ENCODE measurements at places on chromosomes 1 and 21. TPM values are rescaled to one million over a fixed set of nuclear protein-coding genes. Genes with fewer than 3 reads are reported as not detected.

GBP7 gene
- not detected for total RNA-seq

SDCCAG8 gene
- 23.8 TPM for total RNA-seq

RAB3B gene
- not detected for total RNA-seq

DCAF8 gene
- 98.5 TPM for total RNA-seq

MMEL1 gene
- 0.47 TPM for total RNA-seq

LCE1C gene
- not detected for total RNA-seq

GRCh38 chr1:171985639-171986038 lies 144.3 kb downstream of the DNM3 start:
- no peak for DNase-seq

DNA sequence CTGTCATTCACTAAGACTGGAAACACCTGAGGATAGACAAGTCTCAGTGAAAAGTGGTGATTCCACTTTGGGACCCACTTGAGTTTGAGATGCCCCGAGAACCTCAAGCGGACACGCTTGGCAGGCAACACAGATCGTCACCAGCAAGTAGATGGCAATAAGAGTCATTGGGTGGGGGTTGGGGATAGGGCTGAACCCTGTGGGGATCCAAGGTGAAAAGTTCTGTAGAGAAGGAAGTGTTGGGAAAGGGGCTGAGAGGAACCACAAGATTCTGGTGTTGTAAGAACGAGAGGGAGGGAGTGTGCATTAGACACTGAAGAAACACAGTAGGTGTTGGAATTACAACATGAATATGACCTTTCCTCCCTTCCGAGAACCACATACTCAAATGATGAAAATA lies 45.4 kb upstream of the TDRD10 start:
- DNase-seq = no peak

- DNase-seq = no peak
Observed at GRCh38 chr1:207362962-207363860, 41.7 kb downstream of the CD55 start.

DNA sequence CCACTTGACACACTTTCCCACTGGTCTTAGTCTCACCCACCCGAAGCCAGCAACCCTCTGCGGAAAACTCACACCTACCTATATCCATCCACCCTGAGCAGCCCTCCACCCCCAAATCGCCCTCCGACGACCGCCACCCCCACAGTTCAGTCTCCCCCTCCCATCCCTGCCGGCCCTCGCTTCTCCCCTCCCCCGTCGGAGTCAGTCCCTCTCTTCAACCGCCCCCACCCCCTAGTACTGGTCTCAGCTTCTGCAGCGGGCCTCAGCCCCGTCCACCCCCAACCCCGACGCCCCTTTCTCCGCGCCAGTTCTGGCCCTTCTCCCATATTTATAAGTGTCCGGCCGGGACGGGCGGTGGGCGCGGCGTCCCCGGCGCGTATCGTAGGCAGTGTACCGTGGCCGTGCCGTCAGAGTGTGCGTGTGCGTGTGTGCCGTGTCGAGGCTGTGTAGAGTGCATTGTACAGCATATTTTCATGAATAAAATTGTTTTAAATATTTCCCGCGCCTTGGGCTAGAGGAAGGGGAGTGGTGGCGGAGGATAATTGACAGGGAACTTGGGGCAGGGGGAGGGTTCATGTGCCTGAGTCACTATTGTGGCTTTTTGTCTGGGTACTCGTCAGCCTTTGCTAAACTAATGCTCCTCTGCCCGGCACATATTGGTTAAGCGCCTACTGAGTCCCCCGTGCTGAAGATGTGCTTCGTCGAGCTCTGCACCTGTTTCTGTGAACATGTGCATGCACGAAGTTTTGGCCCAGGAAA lies 22.0 kb downstream of the FOXO6 start:
- no peak for DNase-seq

DNA sequence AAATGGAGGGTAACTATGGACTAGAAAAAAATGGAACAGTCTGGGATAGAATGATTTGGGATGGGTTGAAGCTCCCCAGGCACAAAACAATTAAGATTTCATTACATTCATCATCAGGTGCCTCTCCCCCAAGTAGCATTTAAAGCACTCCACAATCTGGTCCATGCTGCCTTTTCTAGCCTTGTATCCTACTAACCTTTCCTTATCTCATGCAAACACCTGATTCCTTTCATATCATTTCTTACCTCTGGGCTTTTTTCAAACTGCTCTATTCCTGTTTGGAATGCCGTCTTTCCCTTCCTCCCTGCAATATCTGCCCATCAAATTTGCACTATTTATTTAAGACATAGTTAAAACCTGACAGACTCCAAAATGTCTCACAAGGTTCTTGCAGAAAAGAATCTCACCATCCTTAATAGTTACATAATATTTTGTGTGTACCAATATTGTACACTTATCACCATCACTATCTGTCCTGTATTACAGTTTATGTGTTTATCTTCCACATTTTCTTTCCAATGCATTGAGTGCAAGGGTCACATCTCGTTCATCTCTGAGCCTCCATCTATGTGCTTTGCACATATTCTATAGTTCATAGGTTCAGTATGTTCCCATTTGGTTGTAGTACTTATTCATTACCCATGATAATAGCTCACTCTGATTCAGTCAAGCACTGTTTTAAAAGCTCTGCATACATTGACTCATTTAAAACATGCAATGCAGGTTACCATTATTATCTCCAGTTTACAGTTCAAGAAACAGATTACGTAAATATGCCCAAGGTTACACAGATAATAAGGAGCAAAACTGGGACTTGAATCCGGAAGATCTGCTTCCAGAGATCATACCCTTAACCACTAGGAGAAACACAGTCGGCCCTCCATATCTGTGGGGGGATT lies 16.1 kb upstream of the SHCBP1L start:
- no peak for DNase-seq

GRCh38 chr1:84152649-84153056 lies 8.6 kb downstream of the PRKACB start:
- no peak for DNase-seq

DNA sequence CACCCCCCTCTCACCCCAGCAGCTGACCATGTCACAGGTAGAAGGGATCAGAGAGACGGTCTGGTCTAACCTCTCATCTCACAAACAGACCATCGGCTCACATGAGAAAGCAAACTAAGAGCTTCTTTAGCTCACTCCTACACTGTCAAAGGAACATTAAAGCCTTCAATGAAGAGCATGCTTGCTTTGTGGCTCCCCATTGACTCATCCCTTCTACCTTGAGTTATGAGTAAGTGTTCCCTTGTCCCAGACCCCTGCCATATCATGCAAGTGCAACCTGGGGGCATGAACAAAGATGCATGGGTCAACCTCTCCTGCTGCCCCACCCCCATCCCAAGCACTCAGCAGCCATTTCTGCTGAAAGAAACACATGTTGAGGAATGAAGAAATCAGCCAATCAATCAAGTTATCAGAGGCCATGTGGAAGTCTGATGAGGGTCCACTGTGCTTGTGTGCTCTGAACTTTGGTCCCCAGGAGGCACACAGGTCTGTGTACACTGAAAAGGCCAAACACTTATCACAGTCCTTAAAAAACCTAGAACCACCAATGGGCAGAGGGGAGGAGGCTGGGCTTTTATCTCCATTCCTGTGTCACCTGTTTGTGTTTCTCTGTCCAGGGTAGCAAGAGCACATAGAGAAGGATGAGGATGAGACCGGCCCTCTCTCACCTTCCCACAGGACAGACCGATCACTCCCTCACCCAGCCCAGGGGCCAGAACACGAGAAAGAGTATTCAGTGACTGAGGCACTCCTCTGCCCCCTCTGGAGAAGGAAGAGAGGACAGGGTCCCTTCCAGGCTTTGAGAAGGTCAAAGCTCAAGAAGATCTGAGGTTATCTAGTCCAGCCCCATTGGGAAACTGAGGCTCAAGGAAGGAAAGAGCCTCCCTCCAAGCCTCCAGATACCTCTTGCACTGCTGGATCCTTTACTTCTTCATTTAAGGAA lies 9.5 kb downstream of the ETNK2 start:
- DNase-seq = no peak

DNA sequence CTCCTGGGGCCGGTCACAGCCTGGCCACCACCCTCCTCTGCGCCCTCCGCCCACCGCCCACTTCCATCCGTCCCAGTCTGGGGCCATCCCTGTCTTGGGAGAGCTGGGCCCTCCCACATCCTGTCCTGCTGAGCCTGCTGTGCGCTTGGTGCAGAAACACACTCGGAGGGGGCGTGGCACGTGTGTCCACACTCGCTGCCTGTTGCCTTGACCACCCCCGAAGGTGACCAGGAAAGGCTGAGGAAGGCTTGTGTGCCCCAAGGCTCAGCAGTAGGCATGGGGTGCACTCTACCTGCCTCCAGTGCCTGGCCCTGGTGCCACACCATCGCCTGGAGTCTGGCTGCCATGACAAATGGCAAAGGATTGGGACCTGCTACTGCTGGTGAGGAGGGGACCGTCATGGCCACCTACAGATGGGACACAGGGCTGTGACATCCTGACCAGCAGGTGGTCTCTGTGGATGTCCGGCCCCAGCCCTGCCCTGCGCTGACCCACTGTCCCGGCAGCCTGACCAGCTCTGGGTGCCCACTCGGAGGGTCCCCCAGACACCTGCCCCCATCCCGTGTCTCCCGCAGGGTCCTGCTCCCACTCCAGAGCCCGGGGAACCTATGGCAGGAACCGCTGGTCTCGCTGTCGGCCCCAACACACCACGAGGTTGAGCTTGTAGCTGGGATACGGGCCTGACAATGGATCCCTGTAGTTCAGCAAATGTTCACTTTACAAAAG lies 23.2 kb upstream of the PTTG1IP start:
- no peak for DNase-seq

- peak; percentile 18 for DNase-seq
Observed at GRCh38 chr1:22119626-22120468, 23.1 kb downstream of the WNT4 start.

DNA sequence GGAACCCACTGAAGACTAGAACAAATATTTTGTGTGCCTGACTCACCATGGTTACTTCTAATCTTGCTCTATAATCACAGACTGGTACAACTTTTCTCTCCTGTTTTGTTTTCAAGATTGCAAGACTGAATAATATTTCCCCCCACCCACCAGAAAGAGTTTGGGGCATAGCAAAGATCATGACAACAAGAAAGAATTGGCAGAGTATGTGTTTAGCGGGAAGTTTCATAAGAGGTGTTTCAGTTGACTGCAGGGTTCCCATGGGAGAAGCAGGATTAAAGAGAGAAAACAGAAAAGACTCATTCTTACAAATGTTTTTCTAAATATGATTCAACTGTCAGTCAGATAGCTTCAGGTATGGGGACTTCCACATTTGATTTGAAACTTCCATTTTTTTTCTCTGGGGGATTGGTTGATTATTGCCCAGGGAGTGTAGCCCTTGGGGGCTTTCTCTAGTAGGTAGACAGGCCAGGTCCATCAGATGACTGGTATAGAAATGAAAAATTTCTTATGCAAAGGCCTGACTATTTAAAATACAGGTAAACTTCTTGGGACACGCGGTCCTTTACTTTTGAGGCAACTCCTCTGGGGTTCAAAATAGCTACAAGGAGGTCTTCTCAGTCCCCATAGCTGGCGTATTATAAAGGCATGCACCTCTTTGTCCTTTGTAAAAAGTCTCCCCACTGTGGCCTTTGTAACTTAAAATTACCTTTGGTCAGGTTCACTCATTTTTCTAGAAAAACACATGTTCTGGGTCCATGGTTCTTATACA lies 13.9 kb downstream of the OR14I1 start:
- no peak for DNase-seq

DNA sequence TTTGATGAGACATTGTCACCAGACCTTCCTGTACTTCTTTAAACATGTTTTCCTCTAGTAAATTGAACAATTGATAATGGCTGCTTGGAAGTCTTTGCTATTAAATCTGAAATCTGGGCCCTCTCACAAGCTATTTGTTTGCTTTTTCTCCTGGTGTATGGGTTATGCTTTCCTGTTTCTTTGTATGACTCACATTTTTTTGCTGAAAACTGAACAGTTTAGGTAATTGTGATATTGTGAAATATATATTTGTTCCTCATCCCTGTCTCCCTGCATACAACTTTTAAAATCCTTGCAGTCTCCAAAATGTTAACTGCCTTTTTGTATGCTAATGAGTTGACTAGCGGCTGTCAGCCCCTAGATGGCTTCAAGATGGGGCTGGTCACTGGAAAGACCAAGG lies 61.6 kb downstream of the MAP3K21 start:
- DNase-seq = no peak

DNA sequence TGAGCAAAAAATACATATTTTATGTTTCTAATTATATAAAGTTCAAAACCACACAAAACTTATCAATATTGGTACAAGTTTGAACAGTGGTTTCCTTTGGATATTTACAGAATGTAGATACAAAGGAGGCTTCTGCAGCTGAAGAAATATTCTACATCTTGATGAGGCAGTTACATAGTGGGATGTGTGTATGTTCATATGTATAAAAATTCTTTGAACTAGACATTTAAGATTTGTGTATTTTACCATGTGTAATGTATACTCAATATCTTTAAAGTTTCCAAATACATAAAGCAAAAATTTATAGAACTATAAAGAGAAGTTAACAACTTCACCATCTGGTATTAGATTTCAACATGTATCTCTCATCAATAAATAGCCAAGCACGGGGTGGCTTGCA lies 80.7 kb upstream of the TNFSF4 start:
- no peak for DNase-seq

DNA sequence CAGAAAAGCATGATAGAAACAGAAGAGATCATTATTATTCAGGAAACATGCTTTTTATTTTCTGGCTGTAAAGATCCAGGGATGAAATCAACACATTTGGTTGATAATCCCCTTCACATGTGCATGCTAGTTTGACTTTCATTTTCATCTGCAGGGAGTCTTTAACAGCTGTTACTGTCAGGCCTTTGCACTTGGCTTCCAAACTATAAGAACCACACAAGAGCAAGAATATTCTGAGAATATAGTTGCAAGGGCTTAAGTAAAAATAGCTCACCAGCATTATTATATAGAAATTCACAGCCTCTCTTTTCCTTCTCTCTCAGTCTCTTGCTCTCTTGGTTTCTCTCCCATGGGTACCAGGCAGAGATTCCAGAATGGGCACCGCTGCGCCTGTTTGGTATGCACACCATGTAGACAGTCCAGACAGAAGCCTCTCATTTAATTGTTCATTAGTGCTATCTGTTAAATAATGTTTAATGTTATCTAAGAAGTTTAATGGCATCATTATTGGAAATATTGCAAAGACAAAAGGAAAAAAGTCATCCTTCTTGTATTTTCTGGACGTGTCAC lies 622.3 kb upstream of the PLXNA2 start:
- DNase-seq = no peak

- no peak for DNase-seq
Observed at GRCh38 chr1:231395076-231395997, 26.8 kb downstream of the EGLN1 start.

DNA sequence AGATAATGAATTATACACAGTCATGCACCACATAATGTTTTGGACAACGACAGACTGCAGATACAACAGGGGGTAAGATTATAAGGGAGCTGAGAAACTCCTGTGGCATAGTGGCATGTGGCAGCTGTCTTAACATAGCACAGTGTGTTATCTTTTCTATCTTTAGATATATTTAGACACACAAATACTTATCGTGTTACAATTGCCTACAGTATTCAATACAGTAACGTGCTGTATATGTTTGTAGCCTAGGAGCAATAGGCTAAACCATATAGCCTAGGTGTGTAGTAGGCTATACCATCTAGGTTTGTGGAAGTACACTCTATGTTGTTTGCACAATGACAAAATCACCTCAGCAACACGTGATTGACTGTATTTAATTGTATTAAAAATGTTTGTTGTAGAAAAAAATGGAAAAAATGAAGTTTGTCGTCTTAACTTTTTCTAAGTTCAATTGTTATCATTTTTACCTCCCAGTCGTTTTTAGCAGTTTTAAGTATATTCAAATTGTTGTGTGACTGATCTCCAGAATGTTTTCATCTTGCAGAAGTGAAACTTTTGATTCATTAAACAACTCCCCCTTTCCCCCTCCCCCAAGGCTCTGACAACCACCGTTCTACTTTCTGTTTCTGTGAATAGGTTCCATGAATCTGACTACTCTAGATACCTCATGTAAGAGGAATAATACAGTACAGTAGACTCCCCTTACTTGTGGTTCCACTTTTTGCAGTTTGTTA lies 351.0 kb upstream of the B3GALT2 start:
- no peak for DNase-seq
